ENCODE measurements at places on chromosomes 4 and X.

- no peak for DNase-seq
These were observed 14.0 kb downstream of the DIPK2B start for GRCh38 chrX:45186643-45187026.

- no peak for DNase-seq
These were observed 4.8 kb downstream of the BTC start for GRCh38 chr4:74789518-74789917.

DNA sequence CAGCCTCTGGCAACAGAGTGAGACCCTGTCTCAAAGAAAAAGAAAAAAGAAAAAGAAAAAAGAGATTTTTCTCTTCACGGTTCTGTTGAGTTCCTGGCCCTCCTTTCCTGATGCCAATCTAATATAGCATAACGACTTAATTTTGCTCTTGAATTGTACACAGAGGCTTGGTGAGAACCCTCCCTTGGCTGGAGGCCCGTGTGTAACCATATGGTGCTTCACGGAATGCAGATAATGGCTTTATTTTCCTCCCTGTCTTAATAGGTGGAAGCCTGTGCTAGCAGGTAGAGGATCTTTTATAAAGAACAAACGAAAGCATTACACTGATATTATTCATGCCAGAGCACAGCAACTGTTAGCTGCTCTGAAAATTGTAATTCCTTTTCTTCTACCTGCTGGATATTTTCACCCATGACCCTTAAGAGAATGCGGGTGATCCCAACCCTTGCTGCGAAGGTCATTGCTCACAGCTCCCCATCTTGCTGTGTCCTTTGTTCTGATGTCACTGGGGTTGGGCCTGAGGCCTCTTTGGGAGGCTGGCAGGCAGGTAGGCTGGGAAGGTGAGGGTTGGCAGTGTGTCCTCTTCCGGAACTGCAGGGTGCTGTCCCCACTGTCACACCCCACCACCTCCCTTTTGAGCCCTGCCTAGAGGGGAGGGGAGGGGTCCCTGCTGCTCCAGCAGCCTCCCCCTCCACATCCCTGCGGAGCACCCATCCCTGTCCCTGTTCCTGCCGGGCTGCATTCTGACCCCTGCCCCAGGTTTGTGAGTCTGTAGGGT lies 83.8 kb upstream of the STOX2 start:
- no peak for DNase-seq

GRCh38 chr4:69054578-69055200 lies 41.6 kb upstream of the UGT2B7 start:
- DNase-seq: no peak

DNA sequence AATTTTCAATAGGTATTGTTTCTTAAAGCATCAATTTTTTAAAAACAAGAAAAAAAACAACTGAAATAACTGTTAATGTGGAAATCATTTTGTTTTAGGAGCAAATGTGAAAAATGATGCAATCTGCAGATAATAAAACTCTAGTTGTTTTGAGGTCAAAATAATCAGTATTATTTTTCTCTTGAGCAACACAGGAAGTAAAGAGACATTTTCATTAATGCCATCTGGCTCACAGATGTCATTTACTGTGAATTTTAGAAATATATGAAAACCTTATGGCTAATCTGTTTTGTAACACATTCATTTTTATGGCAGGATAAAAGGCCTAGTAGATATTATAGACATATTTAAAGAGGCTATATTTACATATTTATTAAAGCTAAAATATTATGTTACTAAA lies 141.6 kb downstream of the PCDH18 start:
- no peak for DNase-seq

DNA sequence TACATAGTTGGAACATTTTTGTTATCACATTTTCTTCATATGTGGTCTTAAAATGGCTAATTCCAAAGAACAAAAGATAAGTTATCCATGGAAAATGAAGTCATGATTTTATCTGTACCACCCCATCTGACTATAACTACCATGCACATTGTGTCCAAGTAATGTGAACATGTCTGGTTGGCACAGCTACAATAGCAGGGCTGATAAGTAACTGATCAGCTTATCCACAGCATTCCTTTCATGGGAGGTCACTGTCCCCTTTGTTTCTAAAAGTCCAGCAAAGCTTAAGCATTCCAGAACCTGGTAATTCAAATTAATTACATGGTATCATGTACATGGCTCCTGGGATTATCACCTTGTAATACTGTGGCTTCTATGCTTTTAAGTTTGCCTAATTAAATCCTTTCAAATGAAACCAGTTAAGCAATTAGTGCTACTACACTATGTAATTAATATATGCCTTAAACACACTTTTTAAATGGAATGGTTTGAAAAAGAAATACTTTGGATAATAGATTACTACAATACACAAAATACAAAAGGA lies 21.1 kb upstream of the SORBS2 start:
- DNase-seq: peak; percentile 59

GRCh38 chrX:45200741-45201234 lies at the start of gene DIPK2B:
Gene DIPK2B (minus strand): TSS chrX:45200876. CDS start chrX:45200826, 50 bp downstream.
- no peak for DNase-seq

- DNase-seq: no peak
These were observed at the start of gene PLAC1 for GRCh38 chrX:134658002-134658759. Gene PLAC1 (minus strand): TSS chrX:134658471. CDS start chrX:134566682, 91,789 bp downstream.

- no peak for DNase-seq
These were observed 7.2 kb downstream of the SSR4 start for GRCh38 chrX:153801669-153802068.

DNA sequence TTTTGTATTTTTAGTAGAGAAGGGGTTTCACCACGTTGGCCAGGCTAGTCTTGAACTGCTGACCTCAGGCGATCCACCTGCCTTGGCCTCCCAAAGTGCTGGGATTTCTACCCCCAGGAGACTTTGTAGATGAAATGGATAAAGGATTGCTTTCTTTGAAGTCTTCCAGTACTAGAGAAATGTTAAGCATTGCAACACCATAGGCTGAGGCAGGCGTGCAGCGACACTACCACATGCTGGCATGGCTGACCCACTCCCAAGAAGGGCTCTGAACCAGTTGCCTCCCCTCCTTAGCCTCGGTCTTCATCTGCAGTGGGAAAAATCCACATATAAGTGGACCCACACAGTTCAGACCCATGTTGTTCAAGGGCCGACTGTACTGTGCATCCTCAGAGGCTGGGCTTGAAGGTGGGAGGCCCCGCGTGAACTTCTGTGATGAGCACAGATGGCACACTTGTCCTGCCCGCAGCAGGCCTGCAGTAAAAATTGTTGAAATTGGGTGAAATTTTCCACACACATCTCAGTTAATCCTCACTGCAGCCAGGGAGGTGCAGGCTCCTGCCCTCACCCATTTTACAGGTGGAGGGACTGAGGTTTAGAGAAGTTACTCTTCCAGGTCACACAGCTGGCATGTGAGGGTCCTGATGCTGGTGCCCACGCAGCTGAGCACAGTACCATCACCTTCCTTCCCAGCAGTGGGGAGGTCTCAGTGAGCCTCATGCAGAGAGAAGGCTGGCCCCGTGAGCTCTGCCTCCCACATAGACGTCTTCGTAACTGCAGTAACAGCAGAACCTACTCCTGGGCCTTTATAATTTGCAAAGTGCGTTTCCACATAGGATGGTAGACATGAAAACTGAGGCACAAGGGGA lies 35.5 kb downstream of the HTRA3 start:
- no peak for DNase-seq

DNA sequence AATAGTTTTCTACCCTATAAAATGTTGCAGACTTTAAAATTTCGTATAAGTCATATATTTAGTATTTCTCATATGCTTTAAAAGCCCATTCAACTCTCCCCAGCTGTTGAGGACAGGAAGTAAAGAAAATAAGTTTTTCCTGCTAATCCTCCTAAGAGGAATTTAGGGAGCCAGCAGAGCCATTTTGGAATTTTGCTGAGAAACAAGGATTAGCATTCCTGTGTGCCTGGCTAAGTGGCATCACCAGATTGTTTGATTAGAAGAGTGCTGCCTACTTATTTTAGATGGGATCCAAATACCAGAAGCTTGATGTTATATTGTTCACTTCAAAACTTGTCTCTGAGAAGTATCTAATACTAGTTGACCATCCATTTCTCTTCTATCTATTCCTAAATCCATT lies 131.2 kb upstream of the HHIP start:
- DNase-seq: peak; percentile 52

- no peak for DNase-seq
These were observed 42.7 kb downstream of the TMEM150C start for GRCh38 chr4:82519072-82519471.

- no peak for DNase-seq
These were observed 9.0 kb upstream of the PRSS48 start for GRCh38 chr4:151267822-151268535.

DNA sequence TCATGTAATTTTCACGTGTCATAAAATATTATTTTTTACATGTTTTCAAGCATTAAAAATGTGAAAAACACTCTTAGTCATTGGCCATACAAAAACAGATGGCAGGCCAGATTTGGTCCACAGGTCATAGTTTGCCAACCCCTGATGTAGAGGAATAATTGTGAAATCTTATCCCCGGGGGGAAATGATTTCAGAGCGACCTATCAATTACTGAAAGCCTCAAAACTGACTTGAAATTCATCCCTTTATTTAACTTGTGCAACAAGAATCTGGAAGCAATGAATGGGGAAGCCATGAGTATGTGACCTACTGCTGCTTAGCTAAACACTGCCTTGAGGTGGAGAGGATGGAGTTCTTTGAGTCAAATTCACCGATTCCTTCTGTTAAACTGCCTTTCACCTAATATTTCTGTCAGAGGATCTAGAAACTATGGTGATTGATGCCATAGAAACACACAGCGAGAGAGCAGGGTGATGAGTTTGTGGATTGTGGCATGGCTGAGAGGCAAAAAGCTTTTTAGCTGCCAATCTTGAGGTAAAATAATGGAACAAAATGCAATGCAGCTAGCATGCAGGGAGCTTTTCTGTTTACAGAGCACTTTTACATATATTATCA lies 30.3 kb upstream of the BRS3 start:
- no peak for DNase-seq

GRCh38 chr4:138451276-138451663 lies 209.1 kb upstream of the SLC7A11 start:
- no peak for DNase-seq

DNA sequence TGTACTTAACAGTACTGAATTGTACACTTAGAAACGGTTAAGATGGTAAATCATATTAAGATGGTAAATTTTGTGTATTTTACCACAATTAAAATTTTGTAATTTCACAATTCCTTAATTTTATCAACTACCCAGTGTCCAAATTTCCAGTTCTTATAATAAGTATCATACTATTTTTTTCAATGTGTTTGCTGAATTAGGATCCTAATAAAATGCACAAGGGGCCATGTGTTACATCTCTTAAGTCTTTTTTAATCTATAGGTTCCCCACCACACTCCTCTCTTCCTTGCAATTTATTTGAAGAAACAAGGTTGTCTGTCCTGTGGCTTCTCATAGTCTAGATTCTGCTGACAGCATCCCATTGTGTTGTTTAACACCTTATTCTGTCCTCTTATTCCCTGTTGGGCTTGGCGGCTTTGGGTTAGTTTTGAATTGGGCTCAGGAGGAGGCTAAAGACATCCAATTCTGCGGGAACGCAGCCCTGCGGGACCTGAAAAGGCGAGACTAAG lies 533 bp upstream of the SYAP1 start:
- DNase-seq: no peak

GRCh38 chrX:40107291-40108161 lies 9.8 kb upstream of the BCOR start:
- peak; percentile 73 for DNase-seq

DNA sequence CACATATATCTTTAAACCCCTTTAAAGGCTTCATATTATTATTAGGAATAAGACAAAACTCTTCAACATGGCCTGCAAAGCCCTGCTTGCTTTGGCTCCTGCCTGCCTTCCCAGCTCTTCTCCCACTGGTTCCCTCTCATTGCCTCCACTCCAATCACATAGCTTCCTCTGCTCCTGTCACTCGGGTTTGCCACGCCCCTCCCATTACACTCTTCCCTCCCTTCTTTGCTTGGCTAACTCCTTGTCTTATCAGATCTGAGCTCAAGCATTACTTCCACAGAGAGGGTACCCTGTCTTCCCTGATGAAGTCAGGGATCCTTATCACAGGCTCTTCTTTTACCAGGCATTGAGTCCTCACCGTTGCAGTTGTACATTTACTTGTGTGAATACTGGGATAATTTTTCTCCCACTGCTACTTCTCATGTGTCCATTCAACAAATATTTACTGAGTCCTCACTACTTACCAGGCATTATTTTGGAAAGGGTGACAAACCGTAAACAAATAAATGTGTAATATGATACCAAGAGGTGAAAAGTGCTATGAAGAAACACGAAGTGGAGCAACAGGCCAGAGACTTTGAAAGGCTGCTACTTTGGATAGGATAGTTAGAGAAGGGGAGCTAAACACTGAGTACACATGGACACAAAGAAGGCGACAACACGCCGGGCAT lies 3.2 kb upstream of the VGLL1 start:
- peak; percentile 12 for DNase-seq

DNA sequence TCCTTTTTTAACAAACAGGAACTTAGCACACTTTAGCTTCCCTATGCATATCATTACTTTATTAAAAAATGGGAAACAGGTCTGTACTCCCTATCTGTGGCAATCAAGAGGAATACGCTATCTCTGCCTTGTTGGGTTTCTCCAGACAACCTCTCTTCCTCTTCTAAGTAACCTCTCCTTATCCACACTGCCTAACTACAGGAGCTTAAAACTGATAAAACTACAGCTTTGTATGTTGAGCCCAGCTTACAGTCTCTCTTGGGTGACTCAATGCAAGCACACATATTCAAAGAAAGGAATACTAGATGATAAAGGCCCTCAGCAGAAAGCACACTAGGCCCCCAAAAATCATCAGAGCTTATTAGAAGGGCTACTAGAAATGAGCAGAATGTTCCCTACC lies 8.9 kb downstream of the NUP62CL start:
- DNase-seq: no peak

DNA sequence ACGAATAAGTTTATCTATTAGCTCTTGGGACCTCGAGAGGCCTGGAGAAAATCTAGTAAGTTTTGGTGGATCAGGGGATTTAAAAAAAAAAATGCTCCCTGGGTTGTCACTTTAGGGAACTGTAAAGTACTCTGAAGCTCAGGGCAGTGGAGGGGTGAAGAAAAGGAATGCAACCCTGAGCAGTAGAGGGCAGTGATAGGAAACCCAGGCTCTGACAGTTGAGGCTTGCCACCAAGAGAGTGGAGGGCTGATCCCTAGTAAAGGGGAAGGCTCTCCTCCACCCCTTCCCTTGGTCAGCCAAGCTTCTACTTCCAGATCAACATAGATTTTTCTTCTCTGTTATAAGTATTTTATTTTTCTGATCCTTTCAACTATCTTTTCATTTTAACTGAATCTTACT lies 73.1 kb downstream of the FBXO8 start:
- peak; percentile 60 for DNase-seq

GRCh38 chrX:129510331-129510730 lies 13.0 kb downstream of the SMARCA1 start:
- DNase-seq: no peak
